ENCODE measurements at places on chromosomes 2 and 18.

- DNase-seq, result no peak
Observed at GRCh38 chr2:101518578-101519492, 43.9 kb upstream of the RFX8 start.

DNA sequence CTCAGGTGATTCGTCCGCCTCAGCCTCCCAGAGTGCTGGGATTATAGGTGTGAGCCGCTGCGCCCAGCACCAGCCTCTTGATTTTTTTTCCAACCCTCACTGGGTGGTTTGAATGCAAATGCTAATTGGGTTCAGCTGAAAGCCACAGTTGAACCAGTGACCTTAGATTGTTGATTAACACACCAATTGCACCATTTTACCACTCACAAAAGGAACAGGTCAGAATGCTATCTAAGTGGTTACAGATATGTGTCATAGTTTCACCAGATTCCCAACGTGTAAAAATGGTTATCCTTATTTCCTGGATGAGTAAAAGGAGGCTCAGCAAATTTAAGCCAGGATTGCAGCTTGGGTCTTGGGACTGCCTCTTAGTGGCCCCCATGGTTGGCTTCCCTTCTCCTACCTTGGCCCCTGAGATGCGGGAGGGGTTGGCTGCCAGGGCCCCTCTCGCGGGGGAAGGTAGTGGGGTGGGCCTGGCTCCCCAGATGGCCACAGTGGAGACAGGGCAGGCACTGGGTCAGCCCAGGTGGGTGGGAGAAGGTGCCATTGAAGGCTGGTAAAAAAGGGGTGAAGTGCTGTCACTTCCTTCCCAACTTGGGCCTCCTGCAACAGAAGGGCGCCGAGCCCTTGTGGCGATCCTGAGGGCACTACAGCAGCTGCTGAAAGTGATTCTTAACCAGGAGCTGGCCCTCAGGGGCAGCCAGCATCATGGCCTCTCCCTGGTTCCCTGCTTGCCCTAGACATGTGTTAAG lies 164.9 kb upstream of the HAAO start:
- DNase-seq, result peak; percentile 8

DNA sequence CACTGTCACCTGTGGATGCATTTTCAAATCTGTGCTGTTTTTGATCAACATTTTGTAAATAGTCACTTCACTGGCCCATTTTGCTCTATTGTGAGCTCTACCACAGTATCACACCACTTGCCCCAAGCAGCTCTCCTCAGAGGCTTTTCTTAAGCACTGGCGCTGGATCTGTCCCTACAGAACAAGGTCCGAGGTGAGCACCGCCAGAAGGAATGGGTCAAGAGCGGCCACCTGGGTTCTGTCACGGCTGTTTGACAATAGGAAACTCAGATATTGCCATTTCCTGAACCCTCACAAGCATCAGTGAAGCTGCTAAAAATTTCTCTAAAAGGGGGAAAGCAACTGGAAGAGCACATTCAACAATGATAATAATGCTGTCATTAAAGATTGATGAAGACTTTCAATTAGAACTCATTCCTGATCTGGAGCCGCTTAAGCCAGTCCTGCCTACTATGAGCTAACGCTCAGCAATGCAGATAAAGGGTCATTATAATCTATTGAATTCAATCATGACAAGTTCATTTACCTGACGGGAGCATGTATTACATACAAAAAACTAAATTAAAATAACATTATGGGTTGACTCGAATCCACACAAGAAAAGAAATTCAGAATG lies 514.0 kb downstream of the GALR1 start:
- DNase-seq, result no peak

GRCh38 chr2:205706769-205707381 lies 24.6 kb downstream of the NRP2 start:
- peak; percentile 78 for DNase-seq

GRCh38 chr2:232538671-232539070 lies 821 bp upstream of the CHRNG start:
- peak; percentile 42 for DNase-seq

- no peak for DNase-seq
Observed at GRCh38 chr2:71575966-71576365, 122.6 kb downstream of the DYSF start.

- no peak for DNase-seq
Observed at GRCh38 chr2:54614819-54615218, 108.6 kb upstream of the EML6 start.

DNA sequence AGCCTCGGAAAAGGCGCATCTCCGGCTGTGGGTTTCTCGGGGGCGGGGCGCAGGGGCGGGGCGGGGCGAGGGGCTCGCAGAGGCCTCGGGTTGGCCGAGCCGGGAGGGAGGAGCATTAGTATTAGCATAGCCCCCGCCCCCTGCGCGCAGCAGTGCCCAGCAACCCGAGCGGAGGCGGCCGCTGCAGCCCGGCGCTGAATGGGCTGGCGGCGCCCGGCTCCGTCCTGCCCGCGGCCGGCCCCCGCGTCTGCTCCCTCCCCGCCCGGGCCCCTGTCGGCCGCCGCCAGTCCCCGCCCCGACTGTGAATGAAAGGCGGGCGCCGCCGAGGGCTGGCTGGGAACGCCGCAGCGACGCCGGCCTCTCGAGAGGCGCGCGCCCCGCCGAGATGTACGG lies at the start of gene EFR3B:
TSS of gene EFR3B (plus strand) at position 149 of the 393 bp plus-strand sequence. CDS start at position 386, 237 bp downstream.
- DNase-seq, result peak; percentile 98

GRCh38 chr2:112924821-112925220 lies 13.9 kb downstream of the IL37 start:
- DNase-seq, result no peak

DNA sequence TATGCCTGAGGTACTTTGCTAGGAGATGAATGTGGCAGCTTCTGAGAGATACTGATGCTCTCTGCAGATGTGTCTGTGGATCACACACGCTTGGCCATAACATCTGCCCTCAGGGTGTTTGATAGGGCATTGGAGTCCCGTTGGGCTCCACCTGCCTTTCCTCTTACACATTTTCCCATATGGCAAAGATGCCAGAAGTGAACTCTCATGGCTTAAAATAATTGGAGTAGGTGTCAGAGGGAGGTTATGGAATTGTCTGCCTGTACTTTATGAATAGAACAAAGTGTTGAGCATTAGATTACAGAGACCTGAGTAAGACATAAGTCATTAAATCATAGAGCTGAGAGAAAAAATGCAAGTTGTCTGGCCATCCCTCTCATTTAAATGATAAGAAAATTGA lies 75.3 kb upstream of the PNPT1 start:
- no peak for DNase-seq

GRCh38 chr2:200218645-200219044 lies 87.8 kb upstream of the SPATS2L start:
- no peak for DNase-seq

DNA sequence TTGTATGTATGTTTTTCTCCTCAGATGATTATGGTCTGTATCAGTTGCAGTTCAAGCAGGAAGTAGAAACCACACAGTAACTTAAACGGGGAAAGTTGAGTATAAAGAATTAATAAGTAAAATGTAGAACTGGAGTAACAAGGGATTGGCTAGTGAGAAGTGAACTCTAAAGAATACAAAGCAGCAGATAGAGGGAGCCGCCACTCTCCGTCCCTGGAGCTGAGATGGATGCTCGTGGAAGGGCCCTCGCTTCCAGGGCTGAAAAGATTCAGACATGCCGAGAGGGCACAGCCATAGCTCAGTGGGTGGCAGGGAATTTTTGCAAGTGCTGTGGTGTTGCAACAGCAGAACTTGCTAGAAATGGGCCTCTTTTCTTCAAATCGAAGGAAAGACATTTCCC lies 155.8 kb downstream of the COL6A3 start:
- no peak for DNase-seq

DNA sequence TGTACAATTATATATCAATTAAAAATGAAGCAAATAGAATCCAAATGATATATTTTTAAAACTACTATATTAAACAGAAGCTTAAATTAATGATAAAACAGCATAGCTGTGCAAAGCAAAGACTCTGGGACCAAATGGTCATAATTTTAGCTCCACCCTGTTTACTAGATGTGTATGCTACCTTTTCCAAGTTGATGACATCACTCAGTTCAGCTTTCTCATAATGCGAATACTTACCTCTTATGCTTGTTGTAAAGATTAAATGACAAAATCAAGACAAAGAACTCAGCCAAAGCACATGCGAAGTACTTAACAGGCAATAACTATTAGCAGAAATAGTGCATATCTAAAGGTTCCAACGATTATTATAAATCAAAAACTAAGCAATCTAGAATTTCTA lies 51.6 kb downstream of the LNPK start:
- no peak for DNase-seq

DNA sequence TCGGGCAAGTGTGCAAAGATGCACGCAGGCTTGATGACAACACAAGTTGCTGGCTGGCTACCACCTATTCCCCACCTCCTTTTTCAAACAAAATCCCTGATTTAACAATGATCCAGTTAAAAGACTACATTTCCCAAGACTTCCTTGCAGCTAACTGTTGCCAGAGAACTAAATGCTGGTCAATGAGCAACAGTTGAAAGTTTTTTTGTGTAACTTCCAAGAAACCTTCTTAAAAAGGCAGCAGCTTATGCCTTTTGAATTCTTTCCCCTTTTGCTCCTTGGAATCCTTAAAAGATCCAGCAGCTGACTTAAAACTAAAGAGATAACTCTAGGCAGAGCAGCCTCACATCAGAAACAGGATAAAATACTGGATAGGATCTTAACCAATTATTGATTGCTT lies 38.5 kb downstream of the NPHP1 start:
- no peak for DNase-seq

DNA sequence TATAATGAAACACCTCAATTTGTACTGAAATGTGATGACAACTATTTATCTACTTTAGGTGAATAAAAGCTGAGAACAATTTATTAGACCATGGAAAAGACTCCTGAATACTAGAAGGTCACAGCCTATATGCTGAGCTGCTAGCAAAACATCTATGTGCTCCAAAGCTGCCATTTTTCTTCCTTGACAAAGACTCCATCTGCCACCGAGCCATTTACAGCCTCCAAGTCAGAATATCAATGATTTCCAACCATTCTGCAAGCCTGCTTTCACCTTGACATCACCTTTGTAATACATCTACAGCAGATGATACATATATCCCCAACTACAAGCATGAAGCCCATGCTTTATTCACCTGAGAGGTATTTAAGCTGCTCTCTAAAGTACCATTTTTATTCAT lies 84.9 kb downstream of the BAZ2B start:
- no peak for DNase-seq

DNA sequence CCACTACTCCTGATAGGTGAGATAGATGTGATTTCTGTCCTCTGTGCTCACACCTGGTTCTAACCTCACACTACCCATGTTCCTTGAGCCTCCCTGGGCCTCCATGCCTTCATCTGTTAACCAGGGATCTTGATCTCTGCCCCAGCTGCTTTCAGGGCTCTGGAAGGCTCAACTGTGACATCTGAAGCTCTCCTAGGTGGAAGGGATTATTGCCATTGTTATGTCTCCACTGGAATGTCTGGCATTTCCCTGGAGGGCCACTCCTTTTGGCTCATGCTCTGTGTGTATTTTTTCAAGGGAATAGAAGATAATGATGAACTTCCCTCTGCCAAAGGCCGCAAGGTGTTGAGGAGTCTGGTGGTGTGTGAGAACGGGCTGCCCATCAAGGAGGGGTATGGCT lies 41.2 kb downstream of the PCARE start:
- peak; percentile 15 for DNase-seq

DNA sequence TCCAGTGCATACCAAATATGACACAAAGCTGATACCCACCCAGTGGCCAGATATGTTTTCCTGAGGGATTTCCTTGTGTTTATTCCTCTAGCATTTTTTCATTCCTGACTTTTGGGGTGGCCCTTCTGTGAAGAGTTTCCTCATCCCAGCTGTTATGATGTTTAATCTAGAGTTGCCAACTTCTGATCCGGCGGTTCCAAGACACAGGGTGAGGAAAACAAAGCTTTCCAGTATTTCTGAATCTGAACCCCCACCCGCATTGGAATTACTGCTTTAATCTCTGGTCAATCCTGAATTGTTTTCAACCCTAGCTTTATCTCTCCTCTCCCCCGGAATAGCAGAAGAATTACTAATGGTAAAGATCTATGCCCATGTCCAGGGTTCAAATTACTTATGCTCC lies 39.2 kb upstream of the PNPT1 start:
- no peak for DNase-seq

DNA sequence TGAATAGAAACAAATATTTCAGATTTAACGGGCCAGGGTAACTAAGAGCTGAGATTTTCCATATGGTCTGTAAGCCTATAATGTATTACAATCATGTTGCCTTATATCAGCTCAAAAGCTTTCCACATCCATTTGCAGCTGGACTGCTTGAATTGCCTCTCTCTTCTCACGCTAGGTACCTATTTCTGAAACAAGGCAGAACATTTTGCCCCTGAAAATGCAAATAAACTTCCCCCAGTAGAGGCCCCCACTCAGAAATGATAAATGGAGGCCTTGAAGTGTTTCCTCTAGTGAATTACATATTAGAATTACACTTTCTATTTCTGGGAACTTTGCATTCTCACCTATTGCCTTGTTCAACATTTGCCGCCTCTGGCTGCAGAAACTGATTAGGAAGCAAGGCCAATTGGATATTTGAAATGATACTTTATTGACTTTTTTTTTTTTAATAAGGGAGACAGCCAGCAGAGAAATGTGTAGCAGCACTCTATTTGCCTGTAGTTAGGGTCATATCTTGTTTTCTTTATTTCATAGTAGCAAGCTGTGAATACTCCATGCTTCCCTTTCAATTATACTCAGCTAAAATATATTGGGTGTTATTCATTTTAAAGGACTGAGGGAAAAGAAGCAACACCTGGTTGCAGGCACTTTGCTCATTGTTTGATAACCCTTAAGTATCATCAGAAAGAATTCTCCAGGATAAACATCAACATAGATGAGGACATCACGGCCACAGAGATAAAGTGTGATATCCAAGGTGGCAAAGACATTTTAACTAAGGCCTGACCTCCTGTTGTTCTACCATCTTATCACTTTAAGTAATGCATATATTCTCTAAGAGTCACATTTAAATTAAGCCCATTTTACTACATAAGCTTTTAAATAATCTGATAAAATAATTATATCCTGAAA lies 505.5 kb downstream of the LRRTM4 start:
- DNase-seq, result no peak

DNA sequence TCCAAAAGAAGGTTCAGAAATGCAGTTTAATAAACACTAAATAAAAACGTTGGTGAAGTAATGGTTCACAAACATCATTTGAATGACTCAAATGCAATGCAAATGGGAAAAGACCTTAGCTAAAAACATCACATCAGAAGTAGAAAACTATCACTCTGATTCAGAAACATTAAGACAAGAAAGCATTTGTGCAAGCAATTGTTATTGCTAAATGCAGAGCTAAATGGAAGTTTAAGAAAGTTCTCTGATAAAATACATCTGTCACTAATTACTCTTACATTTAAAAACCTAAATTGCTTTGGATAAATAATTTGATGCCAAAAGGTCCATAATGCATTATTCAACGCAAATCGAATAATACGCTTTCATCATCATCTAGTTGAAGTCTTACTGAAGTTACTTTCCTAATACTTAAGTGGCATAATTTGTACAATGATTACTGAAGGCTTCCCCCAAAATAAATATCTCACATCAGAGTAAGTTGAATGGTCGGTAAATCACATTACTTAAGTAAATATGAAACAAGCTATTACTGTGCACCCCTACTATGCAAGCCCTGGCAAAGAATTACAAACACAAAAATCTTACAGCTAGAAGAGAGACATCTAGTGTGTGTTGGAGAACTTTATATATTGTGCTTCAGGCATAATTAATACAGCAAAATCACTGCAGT lies 105.7 kb upstream of the KCTD1 start:
- no peak for DNase-seq

All from psoas muscle (tissue), 8 donors.